NCI-H2029 (cell line): ENCODE measurements at places on chromosomes 6 and 20.

GRCh38 chr6:145406783-145407182 is 328.5 kb downstream of the EPM2A start:
- no peak for DNase-seq

GRCh38 chr20:5848711-5849505 is 98.7 kb downstream of the SHLD1 start:
- no peak for DNase-seq

GRCh38 chr6:122363769-122364483 is 35.5 kb upstream of the HSF2 start:
- no peak for DNase-seq

DNA sequence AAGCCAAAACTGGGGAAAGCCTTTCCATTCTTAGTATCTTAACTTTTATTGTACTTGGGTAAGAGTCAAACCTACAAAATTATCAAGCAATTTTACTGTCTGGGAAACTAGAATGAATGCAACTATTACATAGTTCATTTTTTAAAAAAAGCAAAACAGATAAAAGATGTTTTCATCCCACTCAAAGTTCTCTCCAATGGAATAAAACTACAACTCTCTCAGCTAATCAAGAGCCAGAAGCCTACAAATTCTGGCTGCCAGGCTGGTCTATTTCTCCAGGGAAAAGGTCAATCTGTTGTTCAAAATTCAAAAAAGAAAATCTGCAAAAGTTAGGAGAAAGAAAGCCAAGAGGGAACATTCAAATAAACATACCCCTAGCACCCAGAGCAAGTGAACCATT is 56.2 kb downstream of the COL12A1 start:
- no peak for DNase-seq

- DNase-seq: no peak
These were observed 23.0 kb upstream of the NAA20 start for GRCh38 chr20:19993958-19994669.

GRCh38 chr20:20210327-20210726 is 157.6 kb upstream of the INSM1 start:
- DNase-seq: no peak

DNA sequence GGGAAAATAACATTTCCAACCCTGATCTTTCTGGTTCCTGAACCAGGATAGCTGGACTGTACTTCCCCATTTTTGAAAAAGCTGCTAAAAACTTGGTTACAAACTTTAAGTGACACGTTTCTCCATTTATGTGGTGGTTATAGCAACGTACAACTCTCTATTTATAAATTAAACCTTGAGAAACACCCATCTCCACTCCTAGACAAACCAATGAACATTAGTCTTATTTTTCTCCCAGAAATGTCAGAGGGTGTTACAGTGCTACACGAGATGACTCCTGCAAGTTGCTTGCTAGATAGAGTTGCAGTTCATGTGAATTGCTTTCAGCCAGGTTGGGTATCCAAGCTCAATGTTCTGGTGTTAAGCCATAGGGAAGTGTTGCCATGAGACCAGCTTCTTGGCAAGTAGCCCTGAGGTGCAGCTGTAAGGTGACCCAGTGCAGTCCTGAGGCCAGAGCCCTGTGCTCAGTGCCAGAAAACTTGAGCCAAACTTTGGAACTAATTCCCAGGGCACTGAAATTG is 51.3 kb upstream of the REV3L start:
- peak; percentile 88 for DNase-seq

- peak; percentile 7 for DNase-seq
These were observed 459.7 kb upstream of the HTR1E start for GRCh38 chr6:86477500-86478148.

- no peak for DNase-seq
These were observed 192.2 kb upstream of the DTNBP1 start for GRCh38 chr6:15854826-15855710.

DNA sequence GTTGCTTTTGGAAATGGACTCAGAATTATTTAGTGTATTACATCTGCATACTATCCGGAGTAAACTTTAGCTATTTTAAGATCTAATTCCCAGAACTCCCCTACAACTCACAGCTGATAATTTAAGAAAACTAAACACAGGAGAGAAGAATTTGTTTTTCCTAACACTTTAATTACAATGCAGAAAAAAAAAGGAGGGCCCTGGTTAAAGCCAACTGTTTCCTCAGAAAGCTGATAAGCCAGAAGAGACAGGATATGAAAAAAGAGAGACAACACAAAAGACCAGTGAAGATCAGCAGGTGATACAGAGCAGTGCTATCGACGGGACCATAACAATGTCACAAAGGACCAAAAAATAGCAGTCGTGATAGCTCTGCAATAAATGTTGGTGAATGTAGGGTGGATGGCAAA is 5.8 kb downstream of the IFNGR1 start:
- no peak for DNase-seq

DNA sequence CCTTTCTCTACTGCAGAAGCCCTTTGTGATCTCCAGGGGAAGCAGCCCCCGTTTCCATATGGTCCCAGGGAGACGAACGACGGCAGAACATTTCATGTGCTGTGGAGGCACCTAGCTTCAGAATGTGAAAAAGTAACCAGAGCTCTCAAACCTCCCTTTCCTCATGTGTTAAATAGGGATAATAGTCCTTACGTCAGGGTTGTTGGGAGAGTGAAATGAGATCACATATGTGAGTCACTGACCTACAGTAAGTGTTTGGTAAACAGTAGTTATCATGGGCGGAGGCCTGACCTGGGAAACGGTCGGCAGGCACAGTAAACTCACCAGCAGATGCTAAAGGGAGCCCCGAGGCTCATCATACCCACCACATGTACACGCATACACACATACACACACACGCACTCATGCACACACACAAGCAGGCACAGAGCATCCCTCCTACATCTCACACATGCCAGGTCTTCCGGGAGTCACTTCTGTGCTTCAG is 89.7 kb downstream of the LY86 start:
- DNase-seq: peak; percentile 87

GRCh38 chr6:97049253-97050011 is 124.9 kb downstream of the KLHL32 start:
- no peak for DNase-seq

GRCh38 chr6:88137915-88138314 is 28.2 kb downstream of the CNR1 start:
- no peak for DNase-seq

GRCh38 chr6:158672726-158673125 is 22.9 kb downstream of the SYTL3 start:
- no peak for DNase-seq

DNA sequence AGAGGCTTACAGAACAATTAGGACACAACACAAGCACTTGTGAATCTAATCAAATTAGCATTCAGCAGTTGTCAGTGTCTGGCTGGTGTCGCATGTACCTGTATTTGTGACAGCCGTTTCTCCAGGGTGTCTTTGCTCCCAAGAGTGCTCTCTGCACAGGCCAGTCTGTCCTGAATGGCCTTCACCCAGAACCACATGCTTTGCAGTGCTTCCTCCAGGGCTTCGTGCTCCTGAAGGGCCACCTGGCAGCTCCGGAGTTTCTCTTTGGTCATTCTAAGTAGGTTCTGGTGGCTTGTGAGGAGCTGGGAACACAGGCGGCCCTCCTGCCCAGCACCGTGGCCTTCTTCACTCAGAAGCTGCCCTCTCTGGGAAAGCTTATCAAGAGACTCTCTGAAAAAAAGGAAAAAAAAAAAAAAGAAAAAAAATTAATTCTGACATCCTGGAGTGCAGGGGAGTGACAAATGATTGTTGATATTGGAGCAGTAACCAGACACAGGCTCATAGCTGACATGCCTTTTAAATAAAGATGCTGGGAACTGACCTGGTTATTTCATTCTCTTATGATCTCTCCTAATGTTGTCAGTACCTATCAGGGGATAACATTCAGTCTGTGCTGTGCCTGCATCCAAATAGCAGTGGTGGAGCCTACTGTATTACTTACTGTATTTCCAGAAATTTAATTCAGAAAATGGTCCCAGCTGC is 245.8 kb downstream of the SYNE1 start:
- DNase-seq: no peak

DNA sequence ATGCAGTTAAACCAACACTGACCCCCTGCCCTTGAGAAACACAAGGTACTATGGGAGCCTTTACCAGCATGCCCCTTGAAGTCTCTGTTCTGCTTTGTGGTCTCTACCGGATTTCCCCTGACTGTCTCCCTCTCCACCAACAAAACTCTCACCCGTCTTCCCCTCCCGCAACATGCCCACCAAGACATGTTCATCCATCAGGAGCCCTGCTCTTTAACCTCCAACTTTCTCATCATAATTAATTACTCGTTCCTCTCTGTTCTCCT is 1.1 kb downstream of the ZNF165 start:
- no peak for DNase-seq

DNA sequence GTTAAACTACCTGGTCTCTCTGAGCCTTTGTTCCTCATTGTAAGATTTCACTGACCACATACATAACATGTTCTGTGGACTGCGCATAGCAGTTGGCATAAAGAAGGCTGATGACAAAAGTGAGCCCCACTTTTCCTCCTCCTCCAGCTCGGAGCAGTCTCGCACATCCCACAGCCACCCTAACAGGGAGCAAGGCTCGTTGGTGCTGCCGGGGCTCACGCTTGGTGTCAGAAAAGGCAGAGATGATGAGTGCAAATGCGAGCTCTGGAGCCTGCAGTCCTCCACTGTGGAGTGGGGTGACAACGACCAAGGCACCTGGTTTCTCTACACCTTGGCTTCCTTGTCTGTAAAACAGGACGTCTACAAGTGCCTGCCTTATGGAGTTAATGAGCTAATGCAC is 9.7 kb downstream of the TGM3 start:
- DNase-seq: peak; percentile 73

- no peak for DNase-seq
These were observed 93.7 kb downstream of the TIAM2 start for GRCh38 chr6:155088856-155089255.

DNA sequence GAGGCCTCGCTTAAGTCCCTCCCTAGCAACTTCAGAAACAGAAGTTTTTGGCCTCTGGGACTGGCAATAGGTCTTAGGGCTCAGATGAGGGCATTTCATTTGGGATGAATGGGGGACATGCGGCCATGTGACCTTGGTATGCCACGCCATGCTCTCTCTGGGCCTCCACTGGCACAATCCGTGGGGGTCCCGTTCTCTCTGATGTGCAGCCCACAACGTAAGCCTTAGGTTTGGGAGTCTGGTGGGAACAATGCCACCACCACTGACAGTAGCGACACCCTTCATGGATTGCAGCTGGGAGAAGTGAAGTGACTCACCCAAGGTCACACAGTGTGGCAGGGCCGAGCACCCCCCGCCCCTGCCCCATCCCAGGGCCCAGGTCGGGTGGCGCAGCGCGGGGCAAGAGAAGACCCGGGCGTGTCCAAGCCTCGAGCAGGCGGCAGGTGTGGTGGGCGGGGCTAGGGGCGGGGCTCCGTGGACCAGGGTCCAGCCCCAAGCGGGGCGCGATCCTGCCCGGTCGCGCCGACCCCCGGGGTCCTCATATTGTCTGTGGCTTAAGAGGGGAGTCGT is 864 bp upstream of the CEBPB start:
- DNase-seq: no peak
